NCI-H345 (cell line): ENCODE measurements at places on chromosomes 3 and 15.

GRCh38 chr15:100350434-100351226 lies 8.9 kb upstream of the ADAMTS17 start:
- DNase-seq: peak; percentile 62

DNA sequence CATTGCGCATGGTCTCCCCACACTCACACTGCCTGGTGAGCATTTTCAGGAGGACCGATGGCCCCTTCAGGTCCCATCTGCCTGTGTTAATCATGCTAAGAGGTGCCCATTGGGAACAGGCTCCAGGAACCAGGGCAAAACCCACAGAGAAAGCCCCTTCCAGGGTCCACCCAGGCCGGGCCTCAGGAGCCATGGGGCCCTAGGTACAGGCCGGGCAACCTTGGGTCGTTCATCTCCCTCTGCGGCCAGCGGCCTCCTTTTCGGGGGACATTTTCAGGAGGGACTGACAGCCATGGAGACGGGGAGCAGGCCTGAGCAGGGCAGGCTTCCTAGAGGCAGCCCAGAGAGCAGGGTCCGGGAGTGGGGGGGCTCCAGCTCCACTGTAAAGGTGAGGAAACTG lies 68.0 kb upstream of the TAMM41 start:
- DNase-seq: no peak

GRCh38 chr3:126914226-126914625 lies 68.7 kb upstream of the PLXNA1 start:
- peak; percentile 71 for DNase-seq

DNA sequence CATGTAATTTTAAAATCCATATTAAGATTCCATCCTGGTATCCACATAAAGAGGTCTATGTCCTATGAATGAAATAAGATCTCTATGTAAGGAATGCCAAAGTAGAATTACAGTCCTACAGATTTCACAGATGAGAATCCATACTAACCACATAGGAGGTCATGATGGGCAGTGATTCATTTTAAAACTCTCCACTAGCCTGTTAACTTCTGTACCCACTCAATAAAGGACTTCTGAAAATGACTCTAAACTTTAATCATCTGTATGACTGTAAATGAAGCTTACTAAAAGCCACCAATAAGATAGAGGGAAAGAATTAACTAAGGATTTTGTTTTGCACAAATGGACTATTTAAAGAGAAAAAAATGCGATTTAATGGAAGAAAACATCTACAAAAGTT lies 28.7 kb downstream of the MORC1 start:
- DNase-seq: no peak

DNA sequence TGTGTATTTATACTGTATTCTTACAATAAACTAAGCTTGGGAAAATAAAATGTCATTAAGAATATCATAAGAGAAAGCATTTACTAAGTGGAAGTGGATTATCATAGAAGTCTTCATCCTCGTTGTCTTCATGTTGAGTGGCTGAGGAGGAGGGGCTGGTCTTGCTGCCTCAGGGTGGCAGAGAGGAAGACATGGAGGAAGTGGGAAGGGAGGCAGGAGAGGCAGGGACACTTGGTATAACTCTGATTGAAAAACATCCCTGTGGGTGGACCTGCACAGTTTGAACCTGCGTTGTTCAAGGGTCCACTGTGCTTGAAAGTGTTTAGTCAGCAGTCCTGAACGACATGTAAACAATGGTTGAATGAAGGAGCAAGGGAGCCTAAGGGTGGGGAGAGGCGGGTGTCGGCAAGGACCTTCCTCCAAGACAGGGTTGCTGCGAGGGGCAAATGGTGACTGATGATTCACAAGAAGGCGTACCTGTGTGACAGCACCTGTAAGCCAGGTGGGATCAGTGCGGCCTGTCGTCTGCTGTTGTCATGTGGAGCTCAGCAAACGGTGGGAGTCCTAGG lies 103.8 kb upstream of the KLF13 start:
- peak; percentile 52 for DNase-seq

GRCh38 chr15:77731067-77731466 lies 98.4 kb upstream of the LINGO1 start:
- DNase-seq: no peak

GRCh38 chr3:124157748-124158147 lies 165.8 kb upstream of the ROPN1 start:
- no peak for DNase-seq

DNA sequence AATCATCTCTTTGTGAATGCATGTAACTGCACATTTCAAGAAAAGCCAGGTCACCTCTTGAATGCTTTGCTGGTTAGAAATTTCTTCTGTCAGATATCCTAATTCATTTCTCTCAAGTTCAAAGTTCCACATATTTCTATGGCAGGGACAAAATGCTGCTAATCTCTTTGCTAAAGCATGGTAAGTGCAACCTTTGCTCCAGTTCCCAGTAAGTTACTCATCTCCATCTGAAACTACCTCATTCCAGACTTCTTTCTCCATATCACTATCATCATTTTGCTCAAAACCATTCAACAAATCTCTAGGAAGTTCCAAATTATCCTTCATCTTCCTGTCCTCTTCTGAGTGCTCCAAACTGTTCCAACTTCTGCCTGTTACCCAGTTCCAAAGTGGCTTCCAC lies 230.6 kb downstream of the ZMAT3 start:
- DNase-seq: no peak

DNA sequence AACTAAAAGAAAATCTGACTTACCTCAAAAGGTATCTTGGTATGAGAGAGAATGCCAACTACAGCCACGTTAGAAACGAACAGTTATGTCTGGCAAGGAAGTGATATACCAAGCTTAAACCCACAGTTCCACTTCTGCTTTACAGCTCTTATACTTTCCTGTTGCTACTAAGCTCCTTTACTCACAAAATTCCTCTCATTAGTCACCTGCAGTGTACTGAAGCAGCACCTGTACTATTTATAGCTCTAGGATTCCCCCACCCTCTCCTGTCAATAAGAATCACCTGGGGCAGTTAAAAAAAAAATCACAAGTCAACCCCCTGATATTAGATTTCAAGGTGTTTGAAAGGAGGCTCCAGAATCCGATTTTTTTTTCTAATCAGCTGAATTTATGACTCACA lies 2.9 kb upstream of the TMEM266 start:
- DNase-seq: no peak

DNA sequence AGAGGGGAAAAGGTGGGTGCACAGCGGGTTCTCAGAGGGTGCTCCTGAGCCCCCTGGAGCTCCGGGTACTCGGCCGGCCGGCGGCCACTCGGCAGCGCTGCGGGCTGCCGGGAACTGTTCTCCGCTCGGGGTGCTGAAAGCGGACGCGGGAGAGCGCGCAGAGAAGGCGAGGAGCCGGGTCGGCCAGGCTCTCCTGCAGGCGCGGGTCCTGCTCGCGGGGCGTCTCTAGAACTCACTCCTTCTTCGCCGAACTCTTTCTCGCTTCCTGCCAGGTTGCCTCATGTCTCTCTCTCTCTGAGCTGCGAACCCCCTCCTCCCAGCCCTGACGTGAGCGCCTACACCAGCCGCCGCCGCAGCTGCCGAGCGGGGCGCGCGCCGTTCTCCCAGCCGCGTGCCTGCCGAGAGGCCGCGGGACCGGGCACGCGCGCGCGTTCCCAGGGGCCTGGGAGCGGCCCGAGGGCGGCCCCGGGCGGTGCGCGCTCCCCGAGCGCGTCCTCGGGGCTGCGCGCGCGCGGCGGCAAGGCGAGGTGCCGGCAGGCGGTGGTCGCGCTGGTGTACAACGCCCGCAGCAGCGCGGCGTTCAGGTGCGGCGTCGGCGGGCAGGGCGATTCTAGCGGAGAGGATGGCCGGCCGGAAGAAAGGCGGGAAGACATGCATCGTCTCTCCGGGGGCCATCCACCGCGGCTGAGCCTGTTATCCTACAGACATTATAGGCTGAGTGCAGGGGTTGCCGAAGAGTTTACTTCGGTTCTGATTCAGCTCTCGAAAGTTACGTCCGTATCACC lies at the start of gene PEX5L:
PEX5L (minus strand) TSS at position 267 of the 785 bp plus-strand sequence. CDS start 338 bp downstream, outside the sequence.
- peak; percentile 96 for DNase-seq

- no peak for DNase-seq
Observed at GRCh38 chr3:72031581-72031980, 246.6 kb upstream of the PROK2 start.

DNA sequence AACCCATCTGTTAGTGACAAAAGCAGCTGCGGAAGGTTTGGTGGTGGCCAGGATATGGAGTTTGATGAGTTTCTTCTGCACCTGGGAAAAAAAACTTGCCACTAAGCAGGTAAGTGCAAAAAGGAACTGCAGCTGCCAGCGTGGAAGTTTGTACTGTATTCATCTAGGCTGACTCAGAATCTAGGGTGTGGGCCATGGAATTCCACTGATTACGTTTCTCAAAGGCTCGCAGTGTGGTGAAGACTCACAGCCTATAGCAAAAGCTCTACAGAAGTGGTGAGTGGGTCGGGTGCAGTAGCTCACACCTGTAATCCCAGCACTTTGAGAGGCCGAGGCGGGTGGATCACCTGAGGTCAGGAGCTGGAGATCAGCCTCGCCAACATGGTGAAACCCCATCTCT lies 334.6 kb upstream of the GRM7 start:
- DNase-seq: no peak

GRCh38 chr3:63934041-63934866 lies 22.1 kb upstream of the SCAANT1 start:
- DNase-seq: no peak

- DNase-seq: no peak
Observed at GRCh38 chr3:61926923-61927322, 365.6 kb downstream of the PTPRG start.

DNA sequence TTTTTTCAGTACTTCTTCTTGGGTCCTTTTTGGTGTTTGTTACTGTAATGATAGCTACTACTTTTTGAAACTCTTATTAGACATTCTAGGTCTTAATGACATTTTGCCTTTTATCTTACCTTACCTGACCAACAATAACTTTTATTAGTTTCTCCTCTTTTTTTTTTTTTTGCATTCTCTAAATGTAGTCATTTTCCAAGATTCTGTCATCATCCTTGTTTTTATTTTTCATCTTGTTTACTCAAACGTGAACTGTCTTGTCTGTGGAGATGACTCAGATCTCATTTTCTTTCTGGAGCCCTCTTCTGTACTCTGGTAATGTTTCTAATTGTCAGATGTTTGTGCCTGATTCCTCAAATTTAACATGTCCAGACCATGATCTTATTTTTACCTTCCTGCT lies 2.9 kb downstream of the ABHD5 start:
- DNase-seq: no peak

GRCh38 chr3:134847349-134847748 lies 52.3 kb downstream of the EPHB1 start:
- no peak for DNase-seq

DNA sequence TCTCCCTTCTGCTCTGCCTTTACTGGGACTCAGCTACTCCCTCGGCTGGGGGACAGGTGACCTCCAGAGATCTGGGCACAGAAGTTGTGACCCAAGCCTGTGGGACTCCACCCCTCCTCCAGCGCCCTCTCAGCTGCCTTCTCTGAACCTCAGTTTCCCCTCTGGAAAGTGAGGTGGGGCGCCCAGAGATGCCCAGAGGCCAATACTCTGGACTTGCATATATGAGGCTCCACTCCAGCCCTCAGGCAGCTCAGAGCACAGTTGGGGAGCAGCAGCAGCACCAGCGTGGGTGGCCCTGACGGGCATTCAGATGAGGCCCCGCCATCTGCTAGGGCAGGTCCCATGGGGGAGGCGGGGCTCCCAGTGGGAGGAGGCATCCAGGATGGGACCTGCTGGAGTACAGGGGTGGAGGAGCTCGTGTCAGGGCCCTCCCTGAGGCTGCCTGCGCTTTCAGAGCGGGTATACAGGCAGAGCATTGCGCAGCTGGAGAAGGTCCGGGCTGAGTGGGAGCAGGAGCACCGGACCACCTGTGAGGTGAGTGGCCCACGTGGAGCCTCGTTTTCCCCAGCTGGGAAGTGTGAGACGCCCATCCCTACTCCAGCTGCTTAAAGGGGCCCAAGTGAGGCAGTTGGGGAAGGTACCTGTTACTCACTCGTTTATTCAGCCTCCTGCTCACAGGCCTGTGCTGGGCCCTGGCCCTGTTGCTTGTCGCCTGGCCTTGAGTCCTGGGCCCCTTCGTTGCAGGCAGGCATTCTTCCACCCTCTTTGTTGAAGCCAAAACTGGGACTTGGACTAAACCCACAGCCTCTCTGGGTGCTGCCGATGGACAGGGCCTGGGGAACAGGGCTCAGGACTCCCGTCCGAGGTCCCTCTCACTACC lies 35.4 kb downstream of the PSTPIP1 start:
- no peak for DNase-seq

GRCh38 chr3:159236321-159236720 lies 434.5 kb downstream of the MFSD1 start:
- peak; percentile 46 for DNase-seq

GRCh38 chr3:78258798-78259197 lies 1218.9 kb downstream of the ROBO2 start:
- DNase-seq: no peak

DNA sequence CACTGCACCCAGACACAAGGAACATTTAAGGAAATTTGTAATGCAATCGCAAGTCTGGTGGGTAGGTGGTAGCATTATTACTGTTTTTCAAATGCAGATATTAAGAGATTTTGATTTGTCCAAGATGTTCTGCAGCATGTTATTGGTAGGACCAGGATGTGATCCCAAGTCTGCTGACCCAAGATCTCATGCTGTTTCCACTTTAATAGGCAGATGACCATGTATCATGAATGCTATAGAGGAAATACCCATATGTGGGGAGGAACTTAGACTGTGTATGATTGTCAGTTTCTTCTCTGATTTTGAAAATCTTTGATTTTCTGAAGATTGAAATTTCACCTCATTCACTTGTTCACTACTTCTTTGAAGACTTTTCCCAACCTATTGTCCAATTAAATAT lies 28.7 kb downstream of the ATP6V1A start:
- no peak for DNase-seq

DNA sequence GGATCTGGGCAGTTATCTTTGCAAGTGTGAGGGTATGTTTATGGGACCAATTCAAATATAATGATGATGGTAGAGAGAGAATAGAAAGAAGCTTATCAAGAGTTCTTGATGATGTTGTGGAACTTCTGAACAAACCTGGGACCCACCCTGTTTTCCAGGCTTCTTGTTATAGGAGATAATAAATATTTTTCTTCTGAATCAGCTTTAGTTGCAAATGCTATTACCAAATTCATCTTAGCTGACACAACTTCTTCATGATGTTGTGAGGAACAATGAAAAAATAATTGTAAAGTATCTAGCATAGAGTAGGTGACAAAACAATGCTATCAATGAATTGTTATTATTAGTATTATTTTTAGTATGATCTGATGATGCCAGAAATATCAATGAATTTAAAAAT lies 43.5 kb upstream of the PTX3 start:
- no peak for DNase-seq

GRCh38 chr15:27341780-27342343 lies 370.9 kb downstream of the GABRG3 start:
- DNase-seq: no peak

DNA sequence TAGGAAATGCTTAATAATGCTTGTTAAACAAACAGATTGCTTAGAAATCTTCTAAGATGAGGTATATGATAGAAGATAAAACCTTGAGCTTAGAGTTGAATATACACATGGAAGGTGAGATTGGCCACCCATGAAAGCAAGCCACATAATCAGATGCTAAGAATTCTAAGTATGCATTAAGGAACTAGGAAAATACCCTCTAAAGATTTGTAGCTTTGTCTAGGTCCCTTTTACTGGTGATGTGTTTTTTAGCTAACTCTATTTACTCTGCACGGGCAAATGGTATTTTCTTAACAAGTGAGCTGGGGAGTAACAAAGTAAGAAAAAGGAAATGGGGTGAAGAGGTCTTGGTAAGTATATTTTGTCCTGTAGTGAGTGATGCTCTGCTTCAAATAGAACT lies 310.3 kb downstream of the OXSM start:
- DNase-seq: no peak

- DNase-seq: no peak
Observed at GRCh38 chr15:101476756-101477155, 12.8 kb downstream of the PCSK6 start.
